Thoracic aorta (tissue), 2 donors: ENCODE measurements at places on chromosomes 11 and 22. TPM values are rescaled to one million over a fixed set of nuclear protein-coding genes. Genes with fewer than 3 reads are reported as not detected.

DNA sequence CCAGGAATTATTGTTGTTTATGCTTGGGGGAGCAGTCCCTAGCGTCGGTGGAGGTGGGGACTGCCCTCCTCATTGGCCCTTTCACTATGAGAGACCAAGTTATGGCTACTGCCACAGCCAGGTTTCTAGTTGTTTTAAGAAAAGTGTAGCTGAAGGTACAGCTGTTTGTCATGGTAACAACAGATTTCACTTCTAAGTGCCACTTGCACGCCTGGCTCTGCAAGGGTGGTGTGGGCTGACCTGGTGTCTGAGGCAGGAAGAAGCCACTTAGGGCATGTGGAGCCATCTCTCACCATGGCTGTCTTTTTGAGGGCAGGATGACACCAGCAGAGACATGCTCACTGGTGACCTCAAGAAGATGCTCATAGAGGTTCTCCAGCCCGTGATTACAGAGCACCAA lies 46.3 kb upstream of the MPEG1 start:
- DNase-seq, result no peak

DNA sequence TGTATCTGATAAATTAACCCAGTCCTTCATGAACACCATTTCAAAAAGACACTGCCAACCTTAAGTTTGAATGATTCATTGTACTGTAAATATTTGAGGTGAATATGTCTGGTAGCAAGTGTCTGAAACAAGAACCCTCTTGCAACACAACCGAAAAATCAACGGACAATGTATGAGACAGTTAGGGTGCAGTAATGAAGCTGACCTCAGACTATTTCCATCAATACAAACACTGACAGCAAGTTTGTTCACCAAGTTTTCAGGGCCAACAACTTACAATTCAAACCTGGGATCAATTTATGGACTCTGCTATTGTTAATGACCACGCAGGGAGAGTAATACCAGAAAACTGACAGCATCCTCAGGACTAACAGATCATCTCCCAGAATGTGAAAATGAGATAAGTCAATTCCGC lies 126.3 kb downstream of the CADM1 start:
- DNase-seq, result no peak

- no peak for DNase-seq
Measured at GRCh38 chr11:43943372-43943930, 1.0 kb downstream of the C11orf96 start.

GRCh38 chr11:68036717-68037239 lies 2.0 kb upstream of the TCIRG1 start:
- DNase-seq, result no peak

DNA sequence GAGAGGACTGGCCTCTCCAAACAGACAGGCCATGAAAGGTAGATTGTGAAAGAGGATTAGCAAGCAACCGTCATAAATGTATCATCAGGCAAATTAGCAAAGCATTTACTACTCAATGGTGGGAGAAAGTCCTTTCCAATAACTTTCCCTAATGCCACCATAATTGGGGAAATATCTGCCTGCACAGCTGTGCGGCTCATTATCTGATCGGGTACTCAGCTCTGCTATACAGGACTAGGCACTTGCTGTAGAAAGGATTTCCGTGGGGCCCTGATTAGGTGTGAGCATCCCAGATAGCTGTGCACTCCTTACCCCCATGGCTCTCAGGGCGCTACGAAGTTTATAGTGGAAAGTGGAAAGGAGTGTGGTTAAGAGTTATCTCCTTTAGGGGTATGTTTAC lies 309.7 kb upstream of the PLET1 start:
- DNase-seq, result no peak

- no peak for DNase-seq
Measured at GRCh38 chr22:19201869-19202798, 23.6 kb upstream of the SLC25A1 start.

- no peak for DNase-seq
Measured at GRCh38 chr11:57325735-57326048, 940 bp upstream of the TNKS1BP1 start.

- DNase-seq, result no peak
Measured at GRCh38 chr11:100543386-100543785, 143.7 kb upstream of the ARHGAP42 start.

GRCh38 chr11:128467610-128468041 lies 119.7 kb downstream of the ETS1 start:
- DNase-seq, result peak; percentile 51

- DNase-seq, result no peak
Measured at GRCh38 chr11:20275987-20276965, 87.2 kb upstream of the HTATIP2 start.

GRCh38 chr11:13215149-13215548 lies 62.4 kb upstream of the BMAL1 start:
- no peak for DNase-seq

DNA sequence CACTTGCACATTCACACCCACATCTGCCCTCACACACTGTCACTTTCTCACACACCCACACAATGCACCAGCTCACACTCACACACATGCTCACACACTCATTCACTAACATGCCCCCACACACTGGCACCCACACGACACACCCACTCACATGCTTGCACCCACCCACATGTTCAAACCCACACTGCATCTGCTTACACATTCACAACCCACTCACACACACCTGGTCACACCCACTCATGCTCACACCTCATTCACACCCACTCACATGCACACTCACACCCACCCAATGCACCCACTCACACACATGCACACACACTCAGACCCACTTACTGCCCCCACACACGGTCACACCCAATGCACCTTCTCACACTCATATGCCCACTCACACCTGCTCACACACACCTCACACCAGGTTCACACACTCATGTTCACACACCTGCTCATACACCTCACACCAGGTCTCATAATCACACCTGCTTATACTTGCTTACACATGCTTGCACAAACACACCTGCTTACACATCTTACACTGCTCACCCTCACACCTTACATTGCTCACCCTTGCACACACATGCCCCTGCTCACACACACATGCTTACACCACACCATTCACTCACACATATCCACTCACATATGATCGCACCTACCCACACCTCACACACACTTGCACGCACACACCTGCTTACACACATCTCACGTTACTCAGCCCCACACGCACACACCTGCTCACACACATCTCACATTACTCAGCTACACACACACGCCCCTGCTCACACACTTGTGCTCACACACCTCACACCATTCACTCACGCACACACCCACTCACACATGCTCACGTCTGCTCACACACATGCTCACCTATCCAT lies 3.9 kb upstream of the MYBPC3 start:
- DNase-seq, result no peak

- DNase-seq, result no peak
Measured at GRCh38 chr22:19764636-19765476, 4.3 kb downstream of the TBX1 start.

GRCh38 chr11:36333468-36333867 lies 37.4 kb downstream of the PRR5L start:
- no peak for DNase-seq

- no peak for DNase-seq
Measured at GRCh38 chr22:24893341-24894070, 53.0 kb downstream of the LHFPL7 start.

DNA sequence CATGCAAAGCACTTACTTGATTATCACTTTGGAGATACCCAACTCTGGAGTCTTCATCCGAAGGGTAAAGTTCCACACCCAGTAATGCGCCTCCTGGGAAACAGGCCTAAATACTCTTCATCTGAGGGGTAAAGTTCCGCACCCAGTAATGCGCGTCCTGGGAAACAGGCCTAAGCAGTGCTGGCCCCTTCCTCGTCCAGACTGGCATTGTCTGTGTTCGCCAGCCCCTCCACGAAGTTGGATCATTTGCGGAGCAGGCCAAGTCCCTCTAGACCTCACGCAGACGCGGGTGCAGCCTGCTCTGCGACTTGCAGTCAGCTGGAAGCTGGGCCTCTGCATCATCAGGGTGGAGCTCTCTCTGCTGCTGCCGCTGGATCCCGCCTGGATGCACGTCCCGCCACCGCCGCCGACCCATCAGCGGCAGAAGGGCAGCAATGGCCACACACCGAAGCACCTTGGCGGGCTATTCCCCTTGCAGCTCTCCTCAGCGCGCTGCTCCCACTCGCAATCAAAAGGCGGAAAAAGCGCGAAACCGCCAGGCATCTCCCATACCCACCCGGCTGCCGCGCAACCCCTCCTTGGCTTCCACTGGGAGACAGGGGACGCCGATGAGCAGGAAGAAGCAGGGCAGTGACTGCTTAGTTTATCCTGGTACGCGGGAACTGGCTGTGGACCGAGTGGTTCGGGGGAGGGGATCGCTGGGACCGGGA lies 34.1 kb upstream of the GLYATL1 start:
- no peak for DNase-seq

- DNase-seq, result no peak
Measured at GRCh38 chr22:21942407-21943343, 10.0 kb downstream of the PPM1F start.

GRCh38 chr11:126268361-126268707 lies 361 bp downstream of the SRPRA start:
- no peak for DNase-seq

DNA sequence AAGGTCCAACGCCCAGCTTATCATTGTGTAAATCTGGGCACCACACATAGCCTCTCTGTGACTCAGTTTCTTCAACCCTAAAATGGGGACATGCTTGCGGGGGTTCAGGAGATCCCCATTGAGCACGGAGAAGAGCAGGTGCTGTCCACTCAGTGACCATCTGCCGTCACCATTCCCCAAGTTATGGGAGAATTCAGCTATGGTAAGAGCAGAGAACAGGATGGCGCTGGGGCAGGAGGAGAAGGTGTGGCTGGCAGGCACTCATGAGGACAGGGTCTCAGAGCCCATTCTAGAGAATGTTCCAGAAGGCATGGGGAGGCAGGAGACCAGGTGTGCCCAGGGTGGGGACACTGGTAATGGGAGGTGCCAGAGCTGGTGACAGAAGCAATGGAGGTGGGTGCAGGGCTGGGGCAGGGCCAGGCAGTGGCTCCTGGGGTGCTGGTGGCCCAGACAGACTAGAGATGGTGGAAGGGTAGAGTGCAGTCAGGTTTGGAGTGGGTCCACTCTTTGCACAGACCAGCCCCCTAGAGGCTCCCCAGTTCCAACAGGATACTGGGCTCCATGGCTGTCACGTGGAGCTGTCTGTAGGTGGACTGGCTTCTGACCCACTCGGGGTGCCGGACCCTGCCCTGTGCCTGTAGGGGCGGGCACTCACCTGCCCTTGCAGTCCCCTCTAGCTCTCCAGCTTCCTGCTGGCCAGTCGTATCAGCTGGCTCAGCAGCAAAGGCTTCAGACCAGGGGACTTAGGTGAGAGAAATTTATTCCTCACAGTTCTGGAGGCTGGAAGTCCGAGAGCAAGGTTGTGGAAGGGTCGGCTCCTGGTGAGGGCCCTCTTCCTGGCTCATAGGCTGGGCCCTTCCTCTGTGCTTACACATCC lies 84.7 kb downstream of the CDKN1C start:
- no peak for DNase-seq

DNA sequence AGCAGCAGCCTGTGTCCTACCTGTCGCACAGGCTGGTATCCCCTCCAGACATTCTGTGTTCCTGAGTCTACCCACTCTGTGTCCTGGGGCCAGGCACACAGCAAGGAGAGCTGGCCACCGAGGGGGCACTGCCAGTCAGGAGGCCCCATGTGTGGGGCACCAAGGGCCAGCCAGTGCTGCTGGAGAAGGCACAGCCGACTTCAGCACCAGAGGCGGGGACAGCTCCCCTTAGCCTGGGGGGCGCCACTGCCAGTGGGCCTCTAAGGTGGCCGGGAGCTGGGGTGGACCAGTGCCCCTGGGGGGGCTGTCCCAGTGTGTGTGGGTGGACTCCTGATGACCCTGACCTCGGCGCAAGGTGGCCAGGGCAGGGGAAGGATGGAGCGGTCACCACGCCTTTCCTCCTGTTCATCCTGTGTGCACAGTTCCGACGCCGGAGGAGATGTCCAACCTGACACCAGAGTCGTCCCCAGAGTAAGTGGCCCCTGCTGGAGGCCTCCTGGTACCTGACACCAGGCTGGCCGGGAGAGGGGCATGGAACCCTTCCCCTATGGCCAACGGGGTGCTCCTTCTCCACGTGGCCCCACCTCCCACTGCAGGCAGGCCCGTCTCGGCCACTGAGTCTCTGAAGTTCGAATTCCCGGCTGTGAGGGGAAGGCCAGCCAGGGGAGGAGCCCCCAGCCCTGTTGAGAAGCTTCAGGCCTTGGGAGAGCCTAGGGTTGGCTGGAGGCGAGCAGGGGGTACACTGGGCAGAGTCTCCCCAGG lies 35.4 kb downstream of the MOB2 start:
- DNase-seq, result no peak

GRCh38 chr11:125001079-125001778 lies 47.2 kb downstream of the CCDC15 start:
- no peak for DNase-seq

DNA sequence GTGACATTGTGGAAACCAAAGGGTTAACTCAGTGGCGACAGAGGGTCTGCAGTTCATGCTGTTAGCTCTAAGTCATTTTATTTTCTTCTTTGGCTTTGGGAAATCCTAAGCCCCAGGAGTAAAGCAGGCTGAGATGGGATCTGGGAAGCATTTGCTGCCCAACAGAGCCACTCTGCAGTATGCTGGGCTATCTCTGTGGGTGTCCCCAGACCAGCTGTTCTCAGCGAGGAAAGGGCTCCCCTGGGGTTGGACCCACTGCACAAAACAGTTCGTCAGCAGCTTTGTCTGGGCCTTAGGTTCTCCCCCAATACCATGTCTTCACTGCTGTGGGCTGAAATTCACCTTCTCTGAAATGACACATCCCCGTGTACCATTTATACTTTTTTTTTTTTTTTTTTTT lies 34.0 kb downstream of the KREMEN1 start:
- no peak for DNase-seq

GRCh38 chr11:22163394-22163797 lies 29.5 kb upstream of the ANO5 start:
- DNase-seq, result no peak

OR51E1 gene
- total RNA-seq, result not detected

CDC42BPG gene
- 1.2 TPM for total RNA-seq

SMTNL1 gene
- not detected for total RNA-seq

ARHGAP42 gene
- 13.8 TPM for total RNA-seq

TTLL1 gene
- 4.3 TPM for total RNA-seq

HBE1 gene
- not detected for total RNA-seq

DNHD1 gene
- 26.5 TPM for total RNA-seq

SCUBE1 gene
- total RNA-seq, result 25.0 TPM

MUC6 gene
- total RNA-seq, result not detected

PCSK7 gene
- 41.4 TPM for total RNA-seq

CASP5 gene
- 4.0 TPM for total RNA-seq

DEFB108B gene
- not detected for total RNA-seq

HSPB2 gene
- 3.1 TPM for total RNA-seq

APOA1 gene
- not detected for total RNA-seq

SLC22A8 gene
- total RNA-seq, result not detected
